ENCODE measurements at places on chromosomes 12 and 14. TPM values are rescaled to one million over a fixed set of nuclear protein-coding genes. Genes with fewer than 3 reads are reported as not detected.

- peak; percentile 75 for DNase-seq
Measured at GRCh38 chr12:95790033-95790916, at the start of gene NTN4. Gene NTN4, minus strand, starts transcription at chr12:95790764. Its CDS starts 455 bp downstream, at chr12:95790309.

DNA sequence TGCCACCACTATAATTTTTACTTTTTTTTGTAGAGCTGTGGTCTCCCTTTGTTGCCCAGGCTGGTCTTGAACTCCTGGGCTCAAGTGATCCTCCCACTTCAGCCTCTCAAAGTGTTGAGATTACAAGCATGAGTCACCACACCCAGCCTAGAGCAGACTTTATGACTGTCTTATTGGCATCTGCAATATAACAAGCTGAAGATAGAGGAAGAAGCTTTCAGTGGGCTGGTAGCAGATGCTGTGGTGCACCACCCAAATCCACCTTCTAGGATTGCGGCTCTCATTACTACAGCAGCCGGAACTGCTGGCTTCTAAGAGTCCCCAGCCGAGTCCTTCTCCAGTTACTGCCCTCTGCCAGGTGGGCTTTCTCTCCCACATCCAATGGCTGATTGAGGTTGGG lies 7.6 kb upstream of the STK38L start:
- DNase-seq = peak; percentile 69

DNA sequence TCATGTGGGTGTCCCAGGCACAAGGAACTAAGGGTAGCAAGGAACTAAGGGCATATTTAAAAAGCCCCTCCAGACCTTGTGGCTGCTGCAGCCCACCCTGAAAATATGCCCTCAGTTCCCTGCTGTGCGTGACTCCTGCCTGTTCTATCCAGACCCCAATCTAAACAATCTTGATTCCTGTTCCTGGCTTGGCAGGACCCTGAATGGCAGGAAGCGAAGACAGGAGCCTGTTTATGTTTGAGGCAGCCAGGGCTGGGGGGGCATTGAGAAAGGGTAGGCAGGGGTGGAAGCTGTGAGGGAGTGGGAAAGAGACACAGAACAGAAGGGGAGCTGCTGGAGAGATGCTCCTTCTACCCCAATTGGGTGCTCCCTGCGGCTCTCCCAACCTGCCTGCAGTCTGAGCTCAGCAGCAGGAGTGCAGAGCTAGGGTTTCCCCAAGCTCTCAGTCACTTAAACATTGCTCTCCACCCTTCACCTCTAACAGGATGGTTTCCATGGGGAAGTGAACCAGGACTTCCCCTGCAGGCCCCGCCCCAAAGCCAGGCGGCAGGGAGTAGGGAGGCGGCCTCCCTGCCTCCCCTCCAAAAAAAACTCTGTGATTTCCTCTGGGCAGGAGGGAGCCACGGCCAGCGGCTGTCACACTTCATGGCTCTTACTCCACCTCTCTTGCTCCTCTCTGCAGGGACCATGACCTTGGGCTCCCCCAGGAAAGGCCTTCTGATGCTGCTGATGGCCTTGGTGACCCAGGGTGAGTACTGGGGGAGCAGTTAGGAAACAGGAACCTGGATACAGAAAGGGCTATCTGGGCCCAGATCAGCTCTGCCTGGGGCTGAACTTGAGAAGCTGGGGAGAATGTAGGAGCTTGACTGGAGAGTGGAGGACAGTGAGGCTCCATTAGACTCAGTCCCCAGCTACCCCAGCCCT lies 4.7 kb downstream of the ACVRL1 start:
- DNase-seq = peak; percentile 59

KLRK1 gene
- not detected for total RNA-seq

GRCh38 chr14:86515195-86515594 lies 985.3 kb downstream of the FLRT2 start:
- no peak for DNase-seq

- no peak for DNase-seq
Measured at GRCh38 chr12:53493610-53494391, 5.5 kb downstream of the MAP3K12 start.

DNA sequence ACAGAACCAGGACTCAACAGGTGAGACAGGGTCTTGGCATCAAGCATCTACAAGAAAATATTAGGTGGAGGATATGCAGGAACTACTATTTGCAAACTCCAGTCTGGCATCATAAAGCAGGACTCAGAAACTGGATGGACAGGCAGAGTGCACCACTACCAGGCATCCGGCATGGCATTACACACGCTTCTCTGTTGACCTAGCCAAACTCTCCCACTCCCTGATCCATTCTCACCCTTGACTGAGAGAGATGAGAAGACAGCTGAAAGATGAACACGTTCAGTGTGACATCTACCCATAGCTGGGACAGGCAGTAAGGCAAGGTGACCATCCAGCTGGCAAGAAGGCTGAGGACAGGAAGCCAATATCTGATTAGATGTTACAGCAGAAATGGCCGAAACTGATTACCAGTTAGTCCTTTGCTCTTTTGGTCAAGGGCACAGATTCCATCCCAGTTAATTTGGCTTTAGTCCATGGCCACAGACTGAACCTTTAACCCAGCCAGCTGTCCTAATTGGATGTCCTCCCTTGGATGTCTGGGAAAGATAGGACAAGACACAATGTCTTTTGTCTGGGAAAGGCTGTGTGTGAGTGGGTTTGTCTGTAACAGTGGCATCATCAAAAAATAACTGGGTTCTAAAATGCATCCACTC lies 71.6 kb downstream of the BBS10 start:
- DNase-seq = no peak

PPP4R4 gene
- total RNA-seq = 17.6 TPM

C12orf54 gene
- not detected for total RNA-seq

All from Daoy (cell line).